ENCODE measurements at places on chromosomes 5 and 9. TPM values are rescaled to one million over a fixed set of nuclear protein-coding genes. Genes with fewer than 3 reads are reported as not detected.

GRCh38 chr5:59449905-59450644 is 443.5 kb downstream of the PDE4D start:
- DNase-seq = no peak

GRCh38 chr5:127290019-127290945 is at the start of gene MEGF10:
Gene MEGF10, plus strand, starts transcription at chr5:127290796. Its CDS starts 40,513 bp downstream, at chr5:127331309.
- DNase-seq = peak; percentile 46

GRCh38 chr9:122197882-122198281 is 30.9 kb downstream of the LHX6 start:
- no peak for DNase-seq

SLC34A3 gene
- not detected for total RNA-seq

DOLPP1 gene
- 17.4 TPM for total RNA-seq

SPATA31D4 gene
- not detected for total RNA-seq
